Panc1 (cell line): ENCODE measurements at places on chromosomes 12 and 14.

DNA sequence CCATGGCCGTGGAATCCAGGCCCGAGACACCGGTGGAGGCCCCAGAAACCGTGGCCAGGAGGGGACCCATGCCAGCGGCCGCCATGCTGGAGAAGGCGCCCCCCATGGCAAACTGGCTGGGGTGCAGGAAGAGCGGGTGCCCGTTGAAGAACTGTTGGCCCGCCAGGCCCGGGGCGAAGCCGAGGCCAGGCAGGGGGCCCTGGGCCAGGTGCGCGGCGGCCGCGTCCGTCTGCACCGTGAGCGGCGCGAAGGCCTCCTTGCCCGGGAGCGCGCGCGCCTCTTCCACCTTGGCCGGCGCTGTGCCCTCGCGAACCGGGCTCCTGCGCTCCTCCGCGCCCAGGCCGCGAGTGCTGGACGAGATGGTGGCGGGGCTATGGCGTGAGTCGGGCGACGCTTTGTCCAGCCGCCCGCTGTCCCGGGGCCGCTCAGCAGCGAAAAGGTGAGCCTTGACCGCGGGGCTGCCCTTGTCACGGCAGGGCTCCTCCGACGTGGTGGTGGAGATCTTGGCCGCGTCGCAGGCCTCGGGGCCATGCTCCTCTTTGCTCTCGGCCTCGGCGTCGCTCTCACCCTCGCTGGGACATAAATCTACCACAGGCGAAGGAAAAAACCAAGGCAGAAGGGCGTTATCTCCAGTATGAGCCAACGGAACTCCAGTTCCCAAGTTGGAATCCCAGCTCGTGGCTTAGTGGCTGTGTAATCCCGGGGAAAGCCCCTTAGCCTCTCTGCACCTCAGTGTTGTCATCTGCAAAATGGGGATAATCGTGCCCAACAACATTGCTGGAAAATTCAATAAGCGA, 9.5 kb downstream of the TBX3 start:
- DNase-seq = no peak

DNA sequence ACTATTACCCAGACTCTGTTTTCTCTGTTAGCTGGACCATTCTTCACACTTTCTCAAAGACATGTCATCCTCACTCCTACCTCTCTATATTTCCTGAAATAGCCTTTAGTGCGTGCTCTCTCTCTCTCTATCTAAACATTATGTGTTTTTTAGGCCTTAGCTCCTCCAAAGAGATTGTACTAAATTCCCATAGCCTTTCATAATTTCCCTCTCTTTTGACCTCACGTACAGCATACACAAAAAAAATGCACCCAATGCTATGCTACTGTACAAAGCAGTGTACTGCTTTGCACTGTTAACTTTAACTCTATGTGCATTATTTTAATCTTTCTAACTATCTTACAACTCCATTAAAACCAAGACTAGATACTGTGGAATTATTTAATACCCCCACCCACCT, 288.4 kb downstream of the DAD1 start:
- no peak for DNase-seq

- DNase-seq = no peak
These were observed 392 bp downstream of the SLC15A4 start for GRCh38 chr12:128823216-128823915.

DNA sequence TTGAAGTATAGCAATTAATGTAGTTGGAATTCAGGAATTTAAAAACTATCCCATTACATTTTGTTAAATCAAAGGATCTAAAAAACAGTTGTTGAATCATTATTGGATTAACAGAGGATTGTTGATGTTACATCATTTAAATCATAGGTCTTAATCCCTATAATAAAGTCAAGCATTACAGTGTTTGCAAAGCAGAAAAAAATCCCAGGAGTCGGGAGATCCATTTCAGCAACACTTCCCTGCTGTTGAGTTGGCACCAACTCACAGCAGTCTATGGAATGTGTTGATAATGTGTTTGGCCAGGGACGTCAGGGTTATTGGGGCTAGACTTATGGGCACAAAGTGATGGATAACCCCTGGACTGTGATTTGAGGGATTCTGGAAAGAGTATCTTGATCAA, 99.1 kb upstream of the TMTC1 start:
- no peak for DNase-seq

DNA sequence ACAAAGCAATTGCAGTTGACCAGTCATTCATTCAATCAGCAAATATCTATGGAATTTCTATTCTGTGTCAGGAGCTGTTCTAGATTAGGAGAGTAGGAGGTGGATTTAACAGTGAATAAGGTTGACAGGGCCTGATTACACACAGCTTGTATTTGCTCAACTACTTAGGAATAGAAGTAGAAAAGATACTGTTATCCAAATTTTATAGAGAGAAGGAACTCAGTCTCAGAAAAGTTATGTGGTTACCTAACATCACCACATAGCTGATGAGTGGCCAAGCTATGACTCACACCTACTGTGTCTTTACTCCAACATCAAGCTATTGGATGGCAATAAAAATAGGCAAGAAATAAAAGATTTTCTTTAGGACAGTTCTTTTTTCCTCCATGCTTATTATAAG, 374.8 kb downstream of the RMST start:
- no peak for DNase-seq

GRCh38 chr12:18400186-18400585, 138.9 kb downstream of the PIK3C2G start:
- DNase-seq = no peak

DNA sequence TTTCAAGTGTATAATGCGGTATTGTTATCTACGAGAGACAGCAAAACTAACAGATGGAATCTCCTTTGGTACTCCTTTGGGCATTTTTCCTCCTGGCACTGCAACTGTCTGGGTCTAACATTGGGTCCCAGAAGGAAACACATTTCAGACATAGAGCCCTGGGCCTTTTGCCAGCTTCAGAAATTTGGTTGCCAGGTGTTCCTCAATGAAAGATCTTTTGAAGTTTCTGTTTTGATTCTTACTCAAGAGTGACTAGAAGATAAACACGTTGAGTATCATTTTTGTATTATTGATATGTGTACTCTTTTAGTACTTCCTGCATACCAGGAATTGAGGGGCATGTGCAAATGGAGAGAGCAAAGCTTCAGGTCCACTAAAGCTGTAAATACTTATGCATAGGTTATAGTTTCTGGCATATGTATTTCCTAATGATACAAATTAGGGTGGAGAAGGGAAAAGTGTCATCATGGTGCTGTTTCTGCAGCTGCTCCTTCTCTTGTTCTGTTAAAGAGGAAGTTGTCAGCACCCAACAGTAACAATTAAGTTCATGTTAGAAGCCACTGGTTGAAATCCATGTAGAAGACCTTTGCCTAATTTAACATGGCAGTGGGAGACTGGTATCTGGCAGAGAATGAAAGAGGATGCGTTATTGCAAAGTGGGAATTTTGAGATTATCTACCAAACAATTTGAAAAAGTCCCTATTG, 53.5 kb downstream of the SLC38A6 start:
- no peak for DNase-seq

- no peak for DNase-seq
These were observed 331.4 kb downstream of the MED13L start for GRCh38 chr12:115946092-115946491.

- no peak for DNase-seq
These were observed 2.0 kb downstream of the ZBTB25 start for GRCh38 chr14:64501411-64502171.

DNA sequence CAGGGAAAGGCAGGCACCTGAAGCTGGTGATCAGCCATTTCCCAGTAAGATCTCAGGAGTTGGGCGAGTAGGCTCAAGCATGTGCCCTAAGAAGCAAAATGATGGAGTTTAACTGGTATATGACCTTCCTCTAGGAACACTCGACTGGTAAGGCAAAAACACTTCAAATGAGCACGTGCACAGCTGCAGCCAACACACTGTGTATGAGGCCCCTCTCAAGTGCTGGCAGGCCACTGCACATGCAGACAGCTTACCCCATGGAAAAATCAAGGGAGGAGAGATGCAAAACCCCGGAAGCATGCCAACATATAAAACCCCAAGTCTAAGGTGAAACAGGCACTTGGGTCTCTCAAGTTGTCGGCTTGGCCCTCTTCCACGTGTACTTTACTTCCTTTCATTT, 39.2 kb downstream of the TTLL5 start:
- DNase-seq = no peak
